ENCODE measurements at places on chromosomes 4 and X.

- no peak for DNase-seq
Observed at GRCh38 chrX:49809891-49810632, 19.0 kb upstream of the PAGE4 start.

DNA sequence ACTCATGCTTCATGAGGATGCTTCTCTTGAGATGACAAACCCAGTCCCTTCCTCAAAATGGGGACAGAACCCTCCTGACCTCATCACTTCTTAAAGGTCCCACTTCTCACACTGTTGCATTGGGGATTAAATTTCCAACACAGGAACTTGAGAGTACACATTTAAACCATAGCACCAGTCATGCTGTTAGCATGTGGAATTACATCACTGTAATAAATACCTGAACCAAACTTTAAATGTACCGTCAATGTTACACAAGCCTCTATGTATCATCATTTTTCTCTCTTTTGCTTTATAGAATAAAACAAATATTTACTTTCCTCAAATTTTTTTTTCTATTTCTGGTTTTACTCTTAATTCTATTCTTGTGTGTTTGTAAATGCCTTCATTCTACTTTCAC lies 448.2 kb downstream of the CCSER1 start:
- no peak for DNase-seq

DNA sequence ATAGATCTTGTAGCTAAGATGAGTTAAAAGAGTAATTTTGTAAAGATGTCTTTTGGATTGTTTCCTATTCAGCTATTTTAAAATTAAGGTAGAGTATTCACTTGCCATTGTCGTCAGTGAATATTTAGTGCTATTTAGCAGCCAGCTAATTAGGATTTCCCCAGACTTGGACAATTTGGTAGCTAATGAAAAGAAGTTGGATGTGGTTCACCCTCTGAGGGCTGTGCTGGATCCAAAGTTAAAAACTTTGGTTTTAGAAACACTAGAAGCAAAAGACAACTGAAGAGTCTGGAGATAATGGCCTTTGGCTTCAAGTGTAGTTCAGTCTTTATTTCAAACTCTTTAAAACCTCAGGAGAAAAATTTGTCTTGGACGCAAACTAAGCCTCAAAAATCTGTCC lies 41.3 kb downstream of the ATG4A start:
- DNase-seq, result no peak

DNA sequence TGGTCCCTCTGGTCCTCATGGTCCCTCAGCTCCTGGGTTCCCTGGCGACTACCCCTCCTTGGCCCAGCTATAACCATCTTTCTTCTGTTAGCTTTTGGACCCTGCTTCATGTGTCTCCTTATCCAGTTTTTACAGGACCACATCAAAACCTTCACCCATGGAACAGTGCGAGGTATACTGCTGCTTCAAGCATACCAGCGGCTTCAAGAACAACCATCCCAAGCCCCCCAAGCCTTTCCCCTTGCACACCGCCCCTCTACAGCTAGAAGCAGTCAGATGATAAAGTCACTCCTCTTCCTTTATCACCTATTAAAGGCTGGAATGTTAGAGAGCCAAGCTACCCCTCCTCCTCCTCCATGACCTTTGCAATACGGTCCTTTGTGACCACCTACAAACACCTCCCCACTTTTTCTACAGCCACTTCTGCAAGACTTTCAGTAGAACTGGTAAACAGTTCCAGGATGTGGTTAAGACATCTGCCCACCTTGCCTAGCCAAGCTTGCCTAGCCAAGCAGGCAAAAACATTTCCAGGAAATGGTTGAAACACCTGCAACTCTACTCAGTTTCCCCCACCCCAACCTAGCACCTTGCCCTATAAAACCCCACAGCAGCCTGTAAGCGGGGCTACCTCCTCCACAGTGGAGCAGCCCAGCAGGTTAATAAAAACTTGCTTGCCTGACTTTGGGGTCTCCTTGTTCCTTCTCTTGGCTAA lies 125.7 kb downstream of the ZC4H2 start:
- DNase-seq, result no peak

GRCh38 chr4:5052204-5052702 lies 973 bp downstream of the STK32B start:
- no peak for DNase-seq

Measured in NCI-H2081 (cell line).